Retina (tissue), 1 donor: ENCODE measurements at places on chromosomes 12 and 14.

- no peak for DNase-seq
These were observed 130.2 kb downstream of the PELI2 start for GRCh38 chr14:56248442-56248841.

- DNase-seq: no peak
These were observed 6.2 kb downstream of the CHST11 start for GRCh38 chr12:104462931-104463339.

DNA sequence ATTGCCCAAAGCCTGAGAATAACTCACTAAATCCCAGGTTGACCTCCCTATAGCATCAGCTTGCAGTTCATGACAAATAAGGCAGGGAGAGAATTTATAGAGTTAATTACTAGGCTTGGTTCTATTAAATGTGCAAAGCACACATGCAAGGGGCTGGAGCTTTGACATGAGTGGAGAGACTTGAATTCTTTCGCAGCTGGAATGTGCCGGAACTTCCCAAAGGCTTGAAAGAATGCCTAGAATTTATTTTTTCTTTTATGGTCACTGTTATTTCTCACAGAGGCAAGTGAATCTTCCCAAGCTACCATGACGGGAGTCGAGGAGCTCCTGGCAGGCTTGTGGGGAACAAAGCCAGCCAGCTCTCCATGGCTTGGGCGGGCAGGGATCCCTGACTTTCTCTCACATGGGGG is 95.5 kb upstream of the USP44 start:
- no peak for DNase-seq

DNA sequence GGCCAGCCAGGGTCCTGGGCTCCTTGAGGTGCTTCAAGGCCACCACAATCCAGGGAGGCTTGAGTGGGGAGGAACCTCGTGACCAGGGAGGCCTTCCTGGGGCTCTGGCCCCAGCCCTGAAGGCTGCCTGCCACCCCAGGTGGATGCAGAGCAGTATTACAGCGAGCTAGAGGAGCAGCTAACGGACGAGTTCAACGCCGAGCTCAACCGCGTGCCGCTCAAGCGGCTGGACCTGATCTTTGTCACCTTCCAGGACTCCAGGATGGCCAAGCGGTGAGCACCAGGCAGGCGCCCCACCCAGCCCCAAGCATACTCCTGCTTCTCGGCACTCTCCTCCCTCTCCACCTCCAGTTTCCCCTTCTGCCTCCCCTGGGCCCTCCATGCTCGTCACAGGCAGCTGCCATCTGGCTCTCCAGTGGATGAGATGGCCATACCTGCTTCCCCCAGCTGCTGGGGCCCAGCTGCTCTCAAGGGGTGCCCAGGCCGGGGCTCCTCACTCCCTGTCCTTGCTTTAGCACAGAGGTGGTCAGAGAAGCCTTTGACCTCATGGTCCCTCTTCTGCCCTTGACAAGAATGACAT is 30.6 kb downstream of the NGB start:
- no peak for DNase-seq

- DNase-seq: peak; percentile 80
These were observed 1.5 kb downstream of the SIX6 start for GRCh38 chr14:60510254-60510950.

GRCh38 chr14:51333901-51334521 is 94.0 kb downstream of the TMX1 start:
- DNase-seq: no peak

GRCh38 chr12:56346675-56347074 is 8.0 kb downstream of the IL23A start:
- DNase-seq: no peak

DNA sequence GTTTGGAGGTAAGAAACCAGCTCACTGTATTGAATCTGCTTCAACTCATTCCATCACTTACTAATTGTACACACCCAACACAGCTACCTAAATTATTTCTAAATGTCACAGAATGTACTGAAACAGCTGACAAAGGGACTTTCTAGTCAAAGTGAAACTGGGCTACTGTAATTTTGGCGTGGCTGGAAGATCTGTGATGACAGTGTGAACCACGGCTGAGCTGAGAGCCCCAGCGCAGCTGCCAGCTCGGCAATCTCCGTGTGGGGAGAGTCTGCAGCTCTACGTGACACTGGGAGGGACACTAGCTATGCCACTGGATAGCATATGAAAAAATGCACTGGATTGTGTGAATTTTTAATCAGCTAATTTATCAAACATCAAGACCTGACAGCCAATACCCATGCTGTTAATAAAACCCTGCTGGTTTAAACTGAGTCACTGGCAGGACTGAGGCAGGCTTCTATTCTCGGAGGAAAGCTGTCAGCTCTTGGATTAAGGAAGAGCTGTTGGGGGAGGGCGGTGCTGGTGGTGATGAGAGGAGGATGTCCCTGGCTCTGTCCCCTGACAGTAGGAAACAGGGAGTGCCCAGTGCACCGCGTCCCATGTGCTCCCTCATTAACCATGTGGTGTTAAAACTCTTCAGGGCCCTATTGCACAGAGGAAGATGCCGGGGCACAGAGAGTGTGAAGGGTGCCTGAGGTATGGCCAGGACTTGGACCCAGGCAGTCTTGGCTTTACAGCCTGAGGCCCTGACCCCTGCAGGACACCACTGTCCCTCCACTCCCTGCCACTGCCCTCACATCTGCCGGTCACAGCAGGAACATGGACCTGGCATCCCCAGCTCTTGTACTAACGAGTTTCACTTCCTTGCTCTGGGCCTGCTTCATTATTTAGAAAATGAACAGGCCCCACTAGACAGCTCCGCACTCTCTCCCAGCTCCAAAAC is 13.3 kb downstream of the SLC15A4 start:
- DNase-seq: no peak

DNA sequence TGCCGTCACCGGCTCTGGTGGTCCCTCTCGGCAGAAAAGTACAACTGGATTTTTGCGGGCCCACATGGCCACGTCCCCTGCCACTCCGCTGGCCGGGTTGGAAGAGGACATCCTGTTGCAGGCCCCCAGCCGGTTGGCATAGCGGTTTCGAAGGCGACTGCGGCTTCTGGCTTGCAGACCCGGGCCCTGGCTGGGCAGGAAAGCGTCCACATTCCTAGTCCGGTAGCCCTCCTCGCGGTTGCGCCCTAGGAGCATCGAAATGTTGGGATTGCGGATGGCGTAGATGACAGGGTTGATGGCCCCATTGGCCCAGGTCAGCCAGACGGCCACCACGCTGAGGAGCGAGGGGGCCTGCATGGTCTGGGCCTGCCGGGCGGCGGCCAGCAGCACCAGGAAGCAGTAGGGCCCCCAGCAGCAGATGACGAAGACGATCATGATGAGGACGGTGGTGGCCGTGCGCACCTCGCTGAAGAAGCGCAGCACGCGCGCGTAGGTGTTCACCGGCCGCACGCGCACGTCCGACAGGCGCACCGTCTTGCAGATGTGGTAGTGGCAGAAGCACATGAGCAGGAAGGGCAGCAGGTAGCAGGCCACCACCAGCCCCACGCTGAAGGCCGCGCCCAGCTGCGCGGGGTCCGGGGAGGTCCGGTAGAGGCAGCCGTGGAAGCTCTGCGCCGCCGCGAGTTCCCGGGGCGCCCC is 1.2 kb downstream of the GPR135 start:
- DNase-seq: no peak

GRCh38 chr12:49885118-49885517 is 18.6 kb downstream of the FAIM2 start:
- DNase-seq: no peak

DNA sequence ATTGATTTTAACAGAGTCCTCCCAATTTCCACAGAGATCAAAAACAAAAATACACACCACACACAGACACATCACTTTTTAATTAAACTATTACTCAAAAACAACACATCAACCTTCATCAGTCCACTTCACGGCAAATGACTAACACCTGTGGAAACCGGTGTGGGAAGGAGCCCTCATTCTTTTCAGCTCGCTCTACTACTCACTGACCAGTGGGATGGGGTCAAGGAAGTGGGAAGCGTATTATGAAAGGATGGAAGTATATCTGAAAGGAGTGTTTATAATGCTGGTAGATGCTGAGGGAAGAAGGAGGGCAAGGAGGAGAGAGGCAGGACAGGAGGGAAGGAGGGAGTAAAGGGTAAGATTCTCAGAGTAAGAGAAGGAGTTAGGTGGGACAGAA is 156.5 kb downstream of the EPS8 start:
- no peak for DNase-seq

- no peak for DNase-seq
These were observed 329.8 kb upstream of the TMPO start for GRCh38 chr12:98185606-98186005.

DNA sequence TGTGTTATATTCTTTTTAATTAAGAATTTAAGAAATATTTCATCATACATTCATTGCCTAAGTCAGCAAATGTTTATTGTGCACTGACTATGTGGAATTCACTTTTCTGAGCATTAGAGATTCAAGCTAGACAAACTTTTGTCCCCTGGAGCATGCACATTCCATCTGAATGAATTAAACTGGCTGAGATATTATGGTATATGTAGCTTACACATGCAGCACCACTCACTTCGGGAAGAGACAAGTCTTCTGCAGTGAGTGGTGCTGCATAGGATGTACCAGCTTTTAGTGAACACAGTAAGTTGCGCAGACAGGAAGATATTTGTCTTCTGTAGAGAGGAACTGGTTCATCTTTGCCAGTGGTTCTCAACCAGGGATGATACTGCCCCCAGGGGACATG is 318.4 kb downstream of the SYT1 start:
- no peak for DNase-seq

DNA sequence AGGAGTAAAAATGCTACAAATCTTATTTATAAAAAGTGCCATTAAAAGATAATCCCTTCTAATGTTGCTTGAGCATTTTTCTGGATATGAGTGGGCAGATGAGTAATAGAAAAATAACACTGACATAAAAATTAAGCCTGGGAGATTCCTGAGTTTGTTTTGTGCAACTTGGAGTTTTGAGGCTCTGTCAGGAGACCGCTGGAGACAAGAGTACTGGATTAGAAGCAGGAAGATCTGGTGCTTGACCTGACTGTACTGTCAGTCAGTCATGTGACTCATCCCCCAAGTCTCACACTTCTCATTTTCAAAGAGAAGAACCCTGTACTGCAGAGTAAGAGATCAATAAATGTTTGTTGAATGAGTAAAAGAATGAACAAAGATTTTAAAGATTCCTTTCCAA is 29.4 kb downstream of the ANO4 start:
- no peak for DNase-seq

DNA sequence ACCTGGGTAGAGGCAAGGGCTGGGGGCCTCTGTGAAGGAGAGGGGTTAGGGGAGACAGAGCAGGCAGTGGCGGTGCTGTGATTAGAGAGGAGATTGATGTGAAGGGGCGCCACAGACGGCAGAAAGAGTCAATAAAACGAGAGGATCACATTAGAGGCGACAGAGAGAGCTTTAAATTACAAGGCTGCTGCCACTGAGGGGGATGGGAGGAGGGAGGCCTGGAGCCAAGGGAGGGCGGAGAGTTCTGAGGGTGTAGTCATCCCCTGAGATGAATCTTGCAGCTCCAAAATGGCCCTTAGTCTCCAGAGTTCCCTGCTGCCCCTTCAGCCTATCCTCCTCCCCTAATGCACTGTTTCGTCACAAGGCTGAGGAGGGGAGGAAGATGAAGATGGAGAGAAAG is 12.8 kb downstream of the ZFHX2 start:
- DNase-seq: peak; percentile 37

DNA sequence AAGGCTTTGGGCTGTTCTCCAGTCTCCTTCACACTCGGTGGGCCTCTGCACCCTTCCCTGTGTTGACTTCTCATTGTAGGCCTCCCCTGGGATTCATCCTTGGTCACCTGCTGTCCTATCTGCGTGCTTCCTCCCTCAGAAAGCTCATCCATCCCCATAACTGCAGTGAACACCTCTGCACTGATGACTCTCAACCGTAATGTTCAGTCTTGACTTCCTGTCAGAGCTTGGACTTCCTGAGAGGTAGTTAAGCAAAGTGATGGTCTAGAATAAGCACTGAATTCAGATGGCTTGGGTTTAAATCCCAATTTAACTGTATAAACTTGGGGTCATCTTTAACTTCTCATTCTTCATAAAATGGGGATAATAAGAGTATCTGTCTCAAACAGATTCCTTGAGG is 13.6 kb upstream of the MDM1 start:
- DNase-seq: no peak

GRCh38 chr14:28975084-28975483 is 208.5 kb downstream of the FOXG1 start:
- DNase-seq: peak; percentile 1

- DNase-seq: peak; percentile 81
These were observed at the start of gene CLMN for GRCh38 chr14:95319312-95320077. Gene CLMN (minus strand): TSS chr14:95319908. CDS start chr14:95319792, 116 bp downstream.

DNA sequence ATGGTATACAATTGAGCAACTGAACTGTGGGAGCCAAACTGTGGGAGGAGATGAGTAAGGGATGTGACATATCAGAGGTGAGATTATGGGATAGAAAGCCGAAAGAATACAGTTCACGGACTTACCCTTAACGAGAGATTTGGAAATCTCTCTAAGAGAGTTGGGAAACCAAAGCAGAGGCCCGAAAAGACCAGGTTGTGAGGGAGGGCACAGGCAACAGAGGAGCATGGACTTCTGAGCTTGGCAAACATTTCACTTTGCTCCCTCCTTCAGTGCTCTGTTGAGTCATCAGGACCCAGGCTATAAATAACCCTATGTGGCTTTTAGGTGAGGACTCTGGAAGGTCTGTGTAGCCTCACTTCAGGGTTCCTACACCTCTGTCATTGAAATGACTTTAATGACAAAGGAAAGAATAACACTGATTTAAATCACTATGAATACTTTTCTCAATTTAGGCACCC is 120.6 kb downstream of the TGFB3 start:
- DNase-seq: no peak

DNA sequence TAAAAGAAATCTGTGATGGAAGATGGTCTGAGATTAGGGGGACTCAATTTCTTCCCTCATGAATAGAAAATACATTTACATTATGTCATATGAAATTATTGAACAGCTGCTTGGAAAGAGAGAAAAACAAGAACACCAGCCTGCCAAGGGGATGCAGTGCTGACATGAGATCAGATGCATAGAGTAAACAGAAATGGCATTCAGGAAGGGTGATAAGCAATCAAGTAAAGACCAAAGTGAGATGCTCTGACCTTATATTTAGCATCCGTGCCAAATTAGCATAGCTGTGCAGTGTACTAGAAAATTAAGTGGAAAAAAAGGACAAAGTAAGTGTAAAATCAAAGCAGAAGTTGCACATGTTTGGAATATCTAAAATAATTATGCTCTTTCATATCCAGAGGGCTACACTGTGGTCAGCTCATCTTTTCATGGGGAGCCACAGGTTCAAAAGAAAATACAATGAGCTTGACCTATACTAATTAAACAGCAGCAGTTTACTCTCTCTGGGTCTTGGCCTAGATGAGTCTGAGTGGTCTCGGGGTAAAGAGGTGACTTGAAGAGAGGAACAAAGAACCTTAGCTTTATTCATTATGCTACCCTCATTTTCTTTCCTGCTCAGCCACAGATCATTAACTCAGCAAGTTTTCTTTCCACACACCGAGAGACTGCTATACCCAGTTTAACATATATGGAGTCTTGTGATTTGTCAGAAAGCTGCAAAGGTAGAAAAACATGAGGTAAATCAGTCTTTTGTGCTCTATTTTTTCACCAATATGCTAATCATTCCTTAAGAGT is 359.4 kb upstream of the FOXG1 start:
- peak; percentile 44 for DNase-seq

DNA sequence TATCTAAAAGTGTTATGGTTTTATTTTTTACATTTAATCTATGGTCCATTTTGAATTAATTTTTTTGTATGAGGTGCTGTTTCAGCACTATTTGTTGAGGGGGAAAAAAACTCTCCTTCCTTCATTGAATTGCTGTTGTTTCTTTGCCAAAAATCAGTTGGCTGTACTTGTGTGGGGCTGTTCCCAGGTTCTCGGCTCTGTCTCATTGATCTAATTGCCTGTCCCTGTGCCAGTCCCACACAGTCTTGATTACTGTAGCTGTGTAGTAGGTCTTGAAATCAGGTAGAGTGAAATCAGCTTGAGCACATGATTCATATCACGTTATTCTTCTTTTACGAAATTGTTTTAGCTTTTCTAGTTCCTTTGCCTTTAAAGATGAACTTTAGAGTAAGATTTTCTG is 109.7 kb downstream of the ADGRD1 start:
- no peak for DNase-seq
